Caki2 (cell line): ENCODE measurements at places on chromosomes 2 and 18. TPM values are rescaled to one million over a fixed set of nuclear protein-coding genes. Genes with fewer than 3 reads are reported as not detected.

- DNase-seq: no peak
These were observed 43.4 kb upstream of the OTOF start for GRCh38 chr2:26521054-26521912.

GREB1L gene
- total RNA-seq: 0.72 and 2.0 TPM in 2 replicates

DNA sequence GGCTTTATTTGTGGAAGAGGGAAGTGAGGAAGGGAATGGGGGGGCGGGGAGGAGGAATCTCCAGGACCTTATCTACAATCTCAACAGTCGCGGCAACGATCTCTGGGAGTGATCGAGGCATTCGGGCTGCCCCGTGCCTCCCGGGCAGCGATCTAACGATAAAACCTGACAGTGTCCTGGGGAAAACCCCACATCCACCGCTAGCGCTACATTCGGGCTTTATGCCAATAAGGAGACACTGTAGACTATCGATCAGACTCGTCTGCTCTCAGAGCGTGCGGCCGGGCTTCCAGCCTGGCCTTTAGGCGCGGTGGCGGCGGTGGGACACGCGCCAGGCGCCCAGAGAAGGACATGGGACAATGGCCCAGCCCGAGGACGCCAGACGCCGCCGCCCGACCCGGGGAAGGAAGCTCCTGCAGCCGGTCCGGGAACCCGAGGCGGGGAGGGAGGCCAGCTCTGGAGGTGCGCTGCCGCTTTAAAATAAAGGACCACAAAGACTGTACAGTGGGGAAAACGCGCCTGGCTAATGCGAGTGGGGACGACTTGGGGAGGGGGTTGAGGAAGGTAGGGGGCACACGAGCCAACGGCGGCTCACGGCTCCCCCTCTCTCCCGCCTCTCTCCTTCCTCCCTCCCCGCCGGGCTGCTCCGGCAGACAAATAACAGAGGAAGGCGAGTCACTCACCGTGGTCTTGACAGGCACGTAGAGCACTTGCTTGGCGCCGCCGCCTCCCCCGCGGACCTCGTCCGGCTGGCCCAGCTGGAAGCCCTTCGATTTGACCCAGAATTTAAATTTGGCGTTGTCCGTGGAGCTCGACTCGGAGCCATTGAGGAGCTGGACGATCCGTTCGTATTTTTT lies 2.2 kb downstream of the NOL4 start:
- DNase-seq: peak; percentile 23

GRCh38 chr2:52369178-52369577 lies 1337.2 kb upstream of the NRXN1 start:
- no peak for DNase-seq

DNA sequence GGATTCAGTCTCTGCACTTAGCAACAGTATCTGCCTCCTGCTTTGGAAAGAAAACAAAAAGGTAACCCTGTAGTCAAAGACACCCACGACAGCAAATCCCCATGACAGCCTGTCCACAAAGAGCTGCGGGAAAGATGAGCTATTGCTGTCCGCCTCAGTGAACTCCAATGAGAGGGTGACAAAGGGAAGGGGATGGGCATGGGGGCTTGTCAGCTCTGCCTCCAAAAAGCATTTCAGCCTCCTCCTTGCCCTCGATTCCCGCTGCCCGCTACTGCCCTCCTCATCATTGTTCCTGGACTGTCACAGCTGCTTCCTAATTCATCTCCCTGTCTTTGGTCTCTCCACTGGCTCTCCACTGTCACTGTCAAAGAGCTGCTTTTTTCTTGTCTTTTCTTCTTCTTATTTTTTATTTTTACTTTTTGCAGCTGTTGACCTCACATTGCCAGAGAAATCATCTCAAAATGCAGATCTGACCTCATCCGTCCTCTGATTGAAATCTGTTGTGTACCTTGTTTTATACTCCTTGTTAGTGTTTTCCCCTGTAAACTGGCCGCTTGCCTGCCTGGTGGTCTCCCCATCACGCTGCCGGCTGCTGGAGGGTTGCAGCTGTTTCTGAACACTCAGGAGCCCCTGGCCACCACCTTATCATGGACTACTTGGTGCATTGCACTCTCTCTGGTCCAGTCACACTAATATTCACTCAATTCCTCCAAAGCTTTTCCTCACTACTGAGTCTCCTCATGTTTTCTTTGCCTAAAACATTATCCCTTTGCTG lies 7.9 kb upstream of the E2F6 start:
- no peak for DNase-seq

DNA sequence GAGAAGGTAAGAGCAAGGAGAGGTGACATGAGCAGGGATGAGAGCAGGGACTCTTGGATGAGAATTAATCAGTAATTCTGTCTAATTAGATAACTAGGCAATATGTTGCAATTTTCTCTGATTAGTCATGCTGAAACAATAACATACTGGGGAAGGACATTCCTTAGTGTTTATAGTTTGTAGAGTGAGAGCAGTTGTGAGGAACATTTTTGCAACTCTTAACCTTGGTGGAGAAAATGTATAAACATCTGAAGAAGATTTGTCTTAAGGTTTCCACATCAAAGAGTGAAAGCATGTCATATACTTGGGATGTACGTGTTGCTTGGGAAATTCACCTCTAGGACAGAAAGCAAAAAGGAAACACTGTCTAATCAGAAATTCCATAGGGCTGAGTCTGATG lies 955.4 kb upstream of the FANCL start:
- peak; percentile 24 for DNase-seq

- DNase-seq: no peak
These were observed 236.6 kb downstream of the SS18 start for GRCh38 chr18:25853691-25854433.

GRCh38 chr18:35983818-35984217 lies 11.3 kb downstream of the RMP24 start:
- no peak for DNase-seq

DNA sequence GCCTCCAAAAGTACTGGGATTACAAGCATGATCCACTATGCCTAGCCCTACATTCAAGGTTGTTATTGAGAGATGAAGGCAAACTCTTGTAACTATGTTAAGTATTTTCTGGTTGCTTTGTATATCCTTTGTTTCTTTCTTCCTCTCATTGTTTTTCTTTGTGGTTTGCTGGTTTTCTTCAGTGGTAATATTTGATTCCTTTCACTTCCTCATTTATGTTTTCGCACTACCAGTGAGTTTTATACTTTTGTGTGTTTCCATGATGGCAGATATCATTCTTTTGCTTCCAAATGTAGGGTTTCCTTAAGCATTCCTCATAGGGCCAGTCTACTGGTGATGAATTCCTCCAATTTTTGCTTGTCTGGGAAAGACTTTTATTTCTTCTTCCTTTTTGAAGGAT lies 90.2 kb downstream of the NCK2 start:
- peak; percentile 6 for DNase-seq

- no peak for DNase-seq
These were observed at the start of gene RTP5 for GRCh38 chr2:241869087-241869961. Gene RTP5, plus strand, starts transcription at chr2:241869729. Its CDS starts 28 bp downstream, at chr2:241869757.

- no peak for DNase-seq
These were observed 52.4 kb downstream of the TNS1 start for GRCh38 chr2:217950401-217950871.

TMEM163 gene
- 0.78 TPM in 1 of 2 replicates, not detected in the other for total RNA-seq

- DNase-seq: no peak
These were observed 22.1 kb upstream of the LONRF2 start for GRCh38 chr2:100344433-100344832.

DNA sequence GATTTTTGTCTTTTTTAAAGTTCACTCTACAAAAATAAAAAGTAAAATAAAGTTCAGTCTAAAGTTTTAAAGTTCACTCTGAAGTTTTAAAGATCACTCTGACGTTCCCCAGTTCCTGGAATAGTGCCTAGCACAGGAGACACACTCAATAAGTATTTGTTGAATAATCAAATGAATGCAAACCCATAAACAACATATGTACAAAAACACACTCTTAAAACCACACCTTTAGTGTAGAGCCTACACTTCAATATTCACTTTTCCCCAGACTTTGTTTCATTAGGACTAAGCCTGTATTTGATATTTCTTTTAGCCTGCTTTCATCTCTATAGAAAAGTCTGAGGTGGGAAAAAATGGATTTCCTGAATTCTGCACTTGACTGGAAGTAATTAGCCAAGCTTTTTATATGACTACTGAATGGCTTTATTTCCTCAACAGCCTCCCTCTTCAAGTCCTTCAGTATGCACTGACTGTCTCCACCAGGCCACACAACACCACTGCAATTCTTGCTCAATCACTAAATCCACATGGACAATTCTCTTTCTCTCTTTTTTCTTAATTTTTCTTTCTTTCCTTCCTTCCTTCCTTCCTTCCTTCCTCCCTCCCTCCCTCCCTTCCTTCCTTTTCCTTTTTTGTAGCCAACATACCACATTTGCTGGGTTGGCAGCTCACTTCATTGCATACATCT lies 104.6 kb downstream of the SS18 start:
- no peak for DNase-seq

DNA sequence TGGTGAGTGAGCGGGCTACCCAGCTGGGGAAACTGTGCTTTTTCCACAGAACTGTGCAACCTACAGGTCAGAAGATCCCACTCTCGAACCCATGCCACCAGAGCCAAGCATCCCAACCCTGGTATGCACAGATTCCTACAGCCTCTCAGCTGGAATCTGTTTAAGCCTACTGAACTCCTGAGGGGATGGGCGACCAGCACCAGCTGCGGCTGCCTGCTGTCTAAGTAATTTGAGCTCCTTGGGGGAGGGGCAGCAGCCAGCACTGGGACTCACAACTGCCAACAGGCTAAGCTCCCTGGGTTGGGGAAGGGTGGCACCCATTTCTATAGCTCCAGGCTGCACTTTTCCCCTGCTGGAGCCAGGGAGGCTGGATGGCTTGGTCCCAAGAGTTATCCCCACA lies 11.8 kb downstream of the CYP27C1 start:
- no peak for DNase-seq

DNA sequence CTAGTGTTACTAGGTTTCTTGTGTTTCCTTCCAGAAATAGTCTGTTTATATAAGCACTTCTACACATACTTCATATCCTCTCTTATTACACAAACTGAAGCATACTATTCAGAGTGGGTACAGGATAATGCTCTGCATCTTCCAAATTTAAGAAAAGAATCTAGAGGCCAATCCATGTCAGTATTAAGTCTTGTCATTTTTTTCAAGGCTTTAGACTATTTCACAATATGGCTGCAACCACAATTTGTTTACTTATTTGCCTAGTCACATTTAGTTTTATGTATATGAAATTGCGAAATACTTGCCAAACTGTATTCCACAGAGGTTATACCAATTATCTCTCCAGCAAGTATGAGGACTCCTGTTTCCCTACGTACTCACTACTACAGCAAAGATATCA lies 27.9 kb downstream of the IWS1 start:
- DNase-seq: no peak

FECH gene
- total RNA-seq: 33.0 and 49.0 TPM in 2 replicates

GRCh38 chr2:47631792-47632398 lies 151.1 kb upstream of the MSH6 start:
- DNase-seq: peak; percentile 83

FLACC1 gene
- total RNA-seq: 1.2 TPM in 1 of 2 replicates, not detected in the other

RGPD3 gene
- total RNA-seq: 0.03 and 0.98 TPM in 2 replicates

- DNase-seq: peak; percentile 42
These were observed 31.3 kb upstream of the SSB start for GRCh38 chr2:169767243-169767888.

DNA sequence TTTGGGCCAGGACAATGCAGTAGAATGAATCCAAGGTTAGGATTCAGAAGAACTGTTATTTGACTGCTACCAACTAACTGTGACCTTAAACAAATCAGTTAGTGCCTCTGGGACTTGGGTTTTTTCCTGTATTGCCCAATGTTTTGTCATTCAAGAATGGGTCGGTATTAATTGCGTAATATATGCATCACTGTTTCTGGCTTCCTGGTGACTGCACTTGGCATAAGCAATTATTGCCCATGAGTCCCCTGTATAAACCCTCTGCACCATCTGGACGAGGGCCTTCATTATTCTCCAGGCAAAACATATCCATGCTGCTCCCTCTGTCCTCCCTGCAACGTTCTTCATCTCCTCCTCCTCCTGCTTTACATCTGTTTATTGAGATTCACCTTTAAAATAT lies 255.8 kb upstream of the LRRTM1 start:
- DNase-seq: no peak

DNA sequence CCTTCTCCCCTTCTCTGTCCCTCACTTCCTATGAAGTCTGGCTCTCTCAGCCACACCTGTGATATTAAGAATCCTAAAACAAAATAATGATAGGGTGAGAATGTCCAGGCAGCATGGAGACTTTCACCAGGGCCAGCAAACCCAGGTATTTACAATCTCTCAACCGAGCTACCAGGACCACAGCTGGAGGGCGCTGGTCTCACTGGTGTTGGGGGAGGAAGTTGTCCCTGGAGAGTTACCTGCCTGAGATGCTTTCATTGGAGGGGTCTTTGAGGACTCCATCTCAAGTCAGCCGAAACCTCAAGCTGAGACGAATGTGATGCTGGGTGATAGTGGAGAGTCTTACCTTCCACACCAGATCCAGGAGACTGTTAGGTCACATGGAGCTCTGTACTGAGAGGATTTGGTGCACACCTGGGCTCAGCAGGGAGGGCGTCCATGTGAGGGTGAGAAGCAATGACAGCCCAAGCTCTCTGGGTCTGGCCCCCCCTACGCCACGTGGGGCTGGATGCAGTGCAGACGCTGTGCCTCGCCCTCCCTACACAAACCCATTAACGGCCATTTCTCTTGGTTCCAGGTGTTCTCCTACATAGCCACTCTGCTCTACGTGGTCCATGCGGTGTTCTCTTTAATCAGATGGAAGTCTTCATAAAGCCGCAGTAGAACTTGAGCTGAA lies 27.4 kb downstream of the MAL start:
- no peak for DNase-seq

- no peak for DNase-seq
These were observed 3.1 kb downstream of the DSC3 start for GRCh38 chr18:31039426-31039825.

CD8B2 gene
- total RNA-seq: not detected in 2 replicates

GRCh38 chr2:151543876-151544275 lies 134.2 kb downstream of the RIF1 start:
- no peak for DNase-seq

PPP4R3B gene
- total RNA-seq: 9.2 and 11.6 TPM in 2 replicates

DNA sequence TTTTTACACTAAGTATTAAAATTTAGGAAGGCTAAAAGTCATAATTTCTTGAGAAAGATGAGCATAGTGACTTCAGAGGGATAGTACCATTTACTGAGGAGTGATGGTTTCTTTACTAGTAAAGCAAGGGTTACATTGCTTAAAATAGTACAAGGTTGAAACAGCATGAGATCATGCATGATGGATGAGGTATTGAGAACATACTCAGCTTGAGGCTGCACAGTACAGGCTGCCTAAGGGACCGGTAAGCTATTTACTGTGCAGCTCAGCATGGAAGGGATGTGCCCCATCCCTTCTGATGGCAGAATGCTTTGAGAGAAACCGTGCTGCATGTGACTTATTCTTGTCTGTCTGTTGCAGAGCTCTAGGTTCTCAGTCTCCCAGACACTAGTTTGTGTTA lies 122.1 kb downstream of the EML6 start:
- DNase-seq: no peak

LPIN1 gene
- total RNA-seq: 12.2 and 25.8 TPM in 2 replicates
